Cardiac septum (tissue), 1 donor: ENCODE measurements at places on chromosomes 2 and 18. TPM values are rescaled to one million over a fixed set of nuclear protein-coding genes. Genes with fewer than 3 reads are reported as not detected.

The DNAJC5G gene
- total RNA-seq = 1.6 TPM

The TAF4B gene
- 0.92 TPM for total RNA-seq

The UPP2 gene
- not detected for total RNA-seq

The CTAGE1 gene
- 0.13 TPM for total RNA-seq

The PTCD3 gene
- 146 TPM for total RNA-seq

The MYCN gene
- total RNA-seq = 0.43 TPM

The ANKRD53 gene
- total RNA-seq = 0.38 TPM

DNA sequence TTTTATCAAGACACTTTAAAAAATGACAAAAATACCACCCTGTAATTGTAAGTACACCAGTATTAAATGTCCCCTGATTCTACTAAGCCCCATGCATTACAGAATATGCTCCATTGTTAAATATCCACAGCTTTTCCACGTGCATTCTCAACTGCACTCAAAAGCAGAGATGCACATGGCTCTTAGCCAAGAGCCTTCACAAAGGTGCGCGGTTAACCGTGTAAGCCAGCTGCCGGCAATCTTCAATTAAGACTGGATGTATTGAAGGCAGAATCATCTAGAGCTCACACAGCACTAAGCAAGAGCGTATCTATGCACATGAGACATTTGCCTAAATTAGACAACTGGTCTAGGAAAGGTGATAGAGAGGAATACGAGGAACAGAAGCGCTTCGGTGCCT, 278.3 kb downstream of the NAPG start:
- DNase-seq = no peak

GRCh38 chr2:28676152-28676835, 75.3 kb upstream of the PPP1CB start:
- DNase-seq = no peak

DNA sequence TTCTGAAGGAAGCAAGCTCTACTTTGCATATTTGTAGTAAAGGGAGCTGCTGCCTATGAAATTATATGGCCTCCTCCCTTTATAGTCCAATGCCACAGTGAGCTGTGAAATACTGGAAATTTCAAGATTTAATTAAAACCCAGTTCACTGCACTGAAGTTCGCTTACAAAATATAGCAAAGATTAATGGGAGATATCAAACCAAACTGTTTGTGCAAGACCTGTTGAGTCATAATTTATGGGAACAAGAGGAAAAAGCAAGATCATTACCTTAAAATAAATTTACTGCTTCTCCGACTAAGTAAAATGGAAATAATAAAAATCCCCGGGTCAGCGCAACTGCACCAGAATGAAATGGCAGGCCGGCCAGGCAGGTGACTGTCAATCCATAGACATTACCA, 215.5 kb upstream of the RAB6C start:
- no peak for DNase-seq

- no peak for DNase-seq
Measured at GRCh38 chr2:98823196-98824170, 92.6 kb upstream of the MGAT4A start.

GRCh38 chr2:159614534-159615366, 1.6 kb downstream of the BAZ2B start:
- no peak for DNase-seq

GRCh38 chr2:65688141-65688886, 255.9 kb upstream of the SPRED2 start:
- DNase-seq = no peak

DNA sequence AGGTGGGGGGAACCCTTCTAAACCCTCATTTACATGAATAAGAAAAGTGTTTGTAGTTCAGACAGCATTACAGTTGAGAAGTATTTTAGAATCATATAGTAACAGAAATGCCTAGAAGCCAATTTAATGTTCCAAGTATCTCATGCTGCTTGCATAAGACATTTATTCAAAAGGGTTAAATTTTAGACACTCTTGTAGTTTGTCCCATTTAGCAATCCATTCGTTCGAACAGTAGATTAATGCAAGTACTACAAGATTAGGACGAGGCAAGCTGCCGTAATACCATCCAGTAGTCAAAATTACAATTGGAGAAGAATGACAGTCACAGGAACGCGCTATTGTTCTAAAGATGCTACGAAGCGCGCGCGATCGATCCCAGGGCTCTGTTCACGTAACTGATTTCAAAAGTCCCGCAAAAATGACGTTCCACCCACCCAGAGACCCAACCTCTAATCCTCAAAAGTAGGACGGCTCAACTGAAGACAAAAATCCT, 1.2 kb downstream of the TMEM237 start:
- no peak for DNase-seq

DNA sequence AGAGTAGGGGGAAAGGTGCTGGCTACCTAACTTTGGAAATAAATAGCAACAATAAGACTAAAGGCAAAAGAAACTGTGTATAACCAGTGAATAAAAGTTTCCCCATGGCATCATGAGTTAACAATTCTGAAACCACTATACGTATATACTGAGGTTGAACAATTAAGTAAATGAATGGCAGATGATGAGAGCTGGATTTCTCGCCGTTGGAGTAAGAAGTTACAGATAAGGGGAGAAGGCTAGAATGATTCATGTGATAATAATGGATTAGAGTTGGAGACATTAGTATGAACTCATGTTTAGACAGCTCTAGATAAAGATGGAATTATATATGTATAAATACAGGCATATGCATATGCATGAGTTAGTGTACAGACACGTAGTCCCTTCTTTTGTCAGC, 152.7 kb downstream of the UBR3 start:
- no peak for DNase-seq

DNA sequence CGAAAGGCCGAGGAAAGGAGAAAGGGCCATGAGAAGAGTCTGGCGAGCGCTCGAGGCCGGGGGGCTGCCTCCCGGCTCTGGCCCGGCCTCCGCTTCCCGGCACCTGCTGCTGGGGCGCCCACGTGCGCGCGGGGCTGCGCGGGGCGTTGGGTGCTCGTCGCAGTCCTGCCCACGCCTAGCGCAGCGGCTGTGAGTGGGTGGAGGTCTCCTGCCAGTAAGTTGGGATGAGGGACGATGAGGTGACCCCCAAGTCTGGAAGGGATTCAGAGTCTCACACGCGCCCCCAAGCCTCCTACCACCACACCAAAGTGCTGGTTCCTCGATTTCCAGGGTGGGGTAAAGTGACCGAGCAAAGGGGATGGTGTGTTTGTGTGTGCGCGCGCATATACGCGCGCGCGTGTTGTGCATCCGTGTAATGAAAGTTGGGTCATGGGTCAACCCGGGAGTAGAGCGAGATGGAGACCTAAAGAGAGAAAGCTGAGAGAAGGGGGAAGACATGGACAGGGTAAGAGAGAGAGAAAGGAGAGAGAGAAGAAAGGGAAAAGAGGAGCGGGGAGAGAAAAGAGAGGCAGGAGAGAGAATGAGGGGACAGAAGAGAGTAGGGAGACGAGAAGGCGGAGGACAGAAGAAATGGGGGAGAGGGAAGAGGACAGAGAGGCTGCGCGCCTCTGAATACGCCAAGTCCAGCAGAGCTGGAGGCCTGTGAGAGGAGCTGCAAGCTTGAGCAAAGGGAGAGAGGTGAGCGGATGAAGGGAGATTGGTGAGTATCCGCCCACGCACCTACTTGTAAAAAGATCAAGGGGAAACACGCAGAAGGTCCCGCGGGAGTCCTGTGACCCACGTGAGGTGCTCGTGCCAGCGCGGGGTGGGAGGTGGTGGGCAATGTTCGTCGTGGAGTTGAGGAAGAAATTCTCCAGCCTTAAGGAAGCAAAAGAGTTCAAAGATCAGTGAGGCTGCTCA, 1.7 kb upstream of the NETO1 start:
- no peak for DNase-seq

- DNase-seq = no peak
Measured at GRCh38 chr2:138866797-138867196, 86.6 kb upstream of the NXPH2 start.

DNA sequence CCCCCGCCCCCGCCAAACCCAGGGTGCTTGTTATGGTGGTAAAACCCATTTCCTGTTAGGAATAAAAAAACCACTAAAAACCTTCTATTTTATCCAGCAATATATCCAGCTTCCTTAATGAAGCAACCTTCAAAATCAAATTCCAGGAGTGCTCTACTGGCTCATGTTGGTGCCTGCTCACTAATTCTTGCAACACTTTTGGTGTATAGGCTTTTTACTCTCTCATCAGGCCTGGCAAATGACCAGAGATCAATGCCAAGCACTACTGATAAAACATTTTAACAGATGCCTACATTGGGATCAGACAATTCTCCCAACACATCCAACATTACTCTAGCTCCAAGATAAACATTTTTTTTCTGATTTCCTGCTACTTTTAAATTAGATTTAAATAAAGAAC, 312.4 kb downstream of the KCNJ3 start:
- DNase-seq = no peak

DNA sequence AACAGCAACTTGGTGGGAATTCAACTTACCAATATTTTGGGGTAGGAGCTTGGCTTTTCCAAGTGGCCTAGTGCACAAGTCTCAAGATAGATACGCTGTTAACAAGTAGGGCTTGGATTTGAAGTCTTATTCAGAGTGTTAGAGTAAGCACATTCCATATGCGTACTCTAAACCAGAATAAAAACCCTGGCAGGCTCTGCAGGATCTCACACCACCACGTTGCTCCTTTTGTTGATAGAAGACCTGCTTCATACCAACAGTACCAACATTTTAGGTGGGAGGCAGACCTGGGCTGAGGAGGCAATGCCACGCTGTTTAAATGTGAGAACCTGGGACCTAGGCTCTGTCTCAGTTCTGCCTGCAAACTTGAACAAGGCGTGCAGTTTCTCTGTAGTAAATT, 214.0 kb downstream of the RNF144A start:
- DNase-seq = no peak

DNA sequence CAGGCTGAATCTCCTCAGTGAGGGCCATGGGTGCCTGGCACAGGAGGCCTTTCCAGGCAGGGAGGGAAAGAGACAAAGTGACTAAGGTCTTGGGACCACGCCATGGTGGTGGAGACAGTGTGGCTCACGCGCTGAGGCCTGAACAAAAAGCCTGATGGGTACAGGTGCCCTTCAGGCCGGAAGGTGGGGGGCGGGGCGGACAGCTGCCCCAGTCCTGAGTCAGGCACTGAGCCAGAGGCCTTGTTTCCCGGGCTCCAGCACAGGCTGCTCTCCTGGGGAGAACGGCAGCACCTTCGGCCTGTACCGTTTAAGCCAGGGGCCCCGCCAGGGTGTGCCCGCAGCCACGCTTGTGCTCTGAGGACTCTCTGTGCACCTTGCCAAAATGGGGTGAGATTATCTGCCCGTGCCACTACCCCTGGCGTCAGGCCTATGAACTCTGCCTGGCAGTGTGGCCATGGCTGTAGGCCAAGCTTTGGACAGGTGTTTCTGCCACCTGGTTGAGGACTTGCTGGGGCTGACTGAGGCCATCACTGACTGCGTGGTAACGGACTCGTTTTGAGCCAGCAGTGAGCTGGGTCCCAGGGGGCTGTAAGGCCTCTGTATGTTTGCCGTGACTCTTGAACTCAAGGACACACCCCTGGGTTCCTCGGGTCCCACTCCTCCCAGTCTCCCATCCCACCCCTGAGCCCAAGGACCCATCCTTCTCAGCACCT, 31.7 kb upstream of the DNMT3A start:
- no peak for DNase-seq

DNA sequence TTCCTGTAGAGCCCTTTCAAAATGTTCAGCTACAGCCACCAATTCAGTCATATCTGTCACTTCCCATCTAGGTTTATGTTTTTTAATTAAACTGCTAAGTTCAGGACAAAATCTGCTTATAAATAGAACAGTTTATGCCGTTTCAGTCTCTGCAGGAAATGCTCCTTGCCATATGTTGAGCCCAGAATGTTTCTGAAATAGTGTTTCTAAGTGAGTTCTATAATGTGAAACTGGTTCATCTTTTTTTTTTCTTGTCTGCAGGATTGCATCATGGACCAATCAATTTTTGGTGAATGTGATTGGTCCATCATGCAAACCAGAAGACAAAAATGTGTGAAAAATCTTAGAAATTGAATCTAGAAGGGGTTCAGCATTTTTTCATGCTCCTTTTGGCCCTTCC, 30.2 kb upstream of the RHOB start:
- no peak for DNase-seq

GRCh38 chr2:75523313-75524275, 37.1 kb downstream of the EVA1A start:
- DNase-seq = no peak

- no peak for DNase-seq
Measured at GRCh38 chr2:153388246-153388645, 90.3 kb downstream of the RPRM start.

GRCh38 chr2:156349161-156349560, 16.6 kb upstream of the NR4A2 start:
- no peak for DNase-seq

DNA sequence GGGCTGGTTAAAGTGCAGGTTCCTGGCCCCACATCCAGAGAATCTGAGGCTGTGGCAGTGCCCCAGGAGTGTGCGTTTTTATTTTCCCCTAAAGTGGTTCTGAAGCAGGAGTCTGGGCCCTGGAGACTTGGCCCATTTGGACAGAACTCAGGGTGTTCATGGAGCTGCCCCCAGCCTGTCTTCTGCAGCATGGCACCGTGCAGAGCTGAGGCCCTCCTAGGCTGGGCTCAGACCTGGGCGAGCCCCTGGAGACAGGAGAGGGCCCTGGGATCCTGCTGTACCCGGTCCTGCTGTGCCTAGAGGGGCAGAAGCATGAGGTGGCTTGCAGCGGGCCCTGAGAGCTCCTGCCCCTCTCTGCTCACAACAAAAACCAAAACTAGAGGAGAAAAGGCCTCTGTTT, 58.8 kb upstream of the B3GNT7 start:
- DNase-seq = no peak

- no peak for DNase-seq
Measured at GRCh38 chr2:216424274-216424673, 12.0 kb downstream of the SMARCAL1 start.
